KBM-7 (cell line): ENCODE measurements at places on chromosomes 1 and 21.
A peak's percentile ranks its signal among the peaks of the same experiment; 100 is the strongest.

- DNase-seq, result no peak
These were observed 440.1 kb upstream of the PTBP2 start for GRCh38 chr1:96281491-96281890.

DNA sequence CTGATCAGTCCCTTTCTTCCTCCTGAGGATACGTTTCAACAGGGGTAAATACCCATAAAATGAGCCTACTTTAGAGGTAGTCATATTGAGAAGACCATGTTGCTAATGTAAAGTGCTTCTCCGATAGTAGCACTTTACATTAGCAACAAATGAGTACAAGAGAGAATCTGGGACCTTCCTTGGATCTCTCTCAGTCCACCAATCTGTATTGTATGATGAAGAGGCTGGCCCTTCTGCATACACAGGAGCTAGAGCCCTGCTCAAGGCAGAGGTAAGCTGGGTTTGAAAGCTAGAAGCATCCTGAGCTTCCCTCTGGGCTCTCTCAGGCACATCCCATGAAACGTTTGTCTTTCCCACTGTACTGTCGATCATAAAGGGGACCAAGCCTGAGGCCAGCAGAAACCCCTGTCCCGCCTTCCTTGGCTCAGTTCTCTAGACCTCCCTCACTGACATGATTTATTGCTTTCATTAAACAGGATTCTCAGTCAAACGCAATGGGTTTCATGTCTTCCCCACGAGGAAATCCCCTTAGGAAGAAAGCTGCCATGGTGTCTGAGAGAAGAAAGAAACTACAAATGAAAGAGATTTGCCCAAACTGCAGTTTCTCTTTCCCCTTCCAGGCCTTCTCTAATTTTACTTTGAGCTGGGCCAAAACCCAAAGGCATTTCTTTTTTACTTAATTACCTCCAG, 62.8 kb upstream of the BCAR3 start:
- no peak for DNase-seq

- no peak for DNase-seq
These were observed 43.0 kb downstream of the TMCC2 start for GRCh38 chr1:205270764-205271163.

- no peak for DNase-seq
These were observed 445 bp upstream of the RGS4 start for GRCh38 chr1:163068716-163069115.

GRCh38 chr1:88302843-88303486, 381.1 kb upstream of the PKN2 start:
- peak; percentile 11 for DNase-seq

DNA sequence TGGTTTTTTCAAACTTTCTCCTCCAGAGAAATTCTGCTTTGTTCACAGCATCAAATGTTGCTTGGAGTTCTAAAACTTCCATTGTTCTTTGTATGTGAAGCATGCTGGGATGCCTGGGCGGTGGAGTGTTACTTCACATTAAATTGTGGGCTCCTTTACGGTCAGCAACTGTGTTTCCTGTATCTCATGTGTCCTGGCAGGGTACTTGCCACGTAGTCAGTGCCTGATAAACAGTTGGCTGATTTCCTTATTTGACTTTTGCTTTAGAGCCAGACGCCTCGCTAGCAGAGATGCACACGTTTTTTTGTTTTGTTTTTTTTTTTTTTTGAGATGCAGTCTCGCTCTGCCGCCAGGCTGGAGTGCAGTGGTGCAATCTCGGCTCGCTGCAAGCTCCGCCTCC, 96.7 kb downstream of the UCK2 start:
- no peak for DNase-seq

GRCh38 chr1:54651608-54652007, 10.0 kb downstream of the MROH7 start:
- DNase-seq, result no peak

DNA sequence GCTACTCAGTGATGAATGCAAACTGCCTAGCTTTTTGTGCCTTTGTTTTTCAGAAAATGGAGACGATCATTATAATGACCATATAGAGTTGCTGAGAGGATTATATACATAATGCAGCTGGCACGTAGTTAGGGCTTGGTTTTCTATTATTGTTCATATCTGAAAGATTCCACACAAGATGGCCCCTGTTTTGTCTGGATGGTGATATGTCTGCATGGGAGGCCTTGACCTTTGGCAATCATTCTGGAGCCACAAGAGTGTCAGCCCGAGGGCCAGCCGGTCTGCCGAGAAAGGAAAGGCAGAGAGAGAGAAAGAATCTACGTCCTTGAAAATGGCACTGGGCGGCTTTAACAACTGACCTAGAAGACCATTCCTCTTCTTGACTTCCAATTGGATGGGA, 5.7 kb upstream of the SH2D1B start:
- DNase-seq, result no peak

DNA sequence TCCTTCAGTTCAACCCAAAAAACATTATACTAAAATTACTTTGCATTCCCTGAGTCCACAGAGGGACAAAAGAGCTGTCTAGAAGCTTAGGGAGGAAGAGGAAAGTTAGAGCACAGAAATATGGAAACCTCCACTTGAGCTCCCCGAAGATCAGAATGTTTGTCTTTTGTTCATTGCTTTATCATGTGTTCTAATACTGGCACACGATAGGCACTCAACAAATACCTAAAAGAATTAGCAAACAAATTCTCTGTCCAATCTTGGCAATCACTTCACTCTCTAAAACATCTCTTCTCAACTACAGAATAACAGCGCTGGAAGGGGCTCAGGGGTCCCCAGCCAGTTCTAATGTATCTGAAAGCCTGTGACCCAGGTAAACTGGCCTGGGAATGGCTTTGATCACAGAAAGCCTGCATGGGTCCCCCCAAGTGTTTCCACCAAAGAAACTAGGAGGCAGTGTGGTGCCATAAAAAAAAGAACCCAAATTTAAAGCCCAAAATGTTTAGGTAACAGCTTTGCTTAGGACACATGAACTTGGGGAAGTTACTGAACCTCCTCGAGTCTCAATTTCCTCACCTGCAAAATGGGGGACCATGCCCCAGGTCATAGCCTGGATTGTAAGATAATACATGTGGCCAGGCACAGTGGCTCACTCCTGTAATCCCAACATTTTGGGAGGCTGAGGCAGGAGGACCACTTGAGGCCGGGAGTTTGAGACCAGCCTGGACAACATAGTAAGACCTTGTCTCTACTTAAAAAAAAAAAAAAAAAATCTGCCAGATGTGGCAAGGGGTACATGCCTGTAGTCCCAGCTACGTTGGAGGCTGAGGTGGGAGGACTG, 45.8 kb downstream of the SSBP3 start:
- peak; percentile 24 for DNase-seq

DNA sequence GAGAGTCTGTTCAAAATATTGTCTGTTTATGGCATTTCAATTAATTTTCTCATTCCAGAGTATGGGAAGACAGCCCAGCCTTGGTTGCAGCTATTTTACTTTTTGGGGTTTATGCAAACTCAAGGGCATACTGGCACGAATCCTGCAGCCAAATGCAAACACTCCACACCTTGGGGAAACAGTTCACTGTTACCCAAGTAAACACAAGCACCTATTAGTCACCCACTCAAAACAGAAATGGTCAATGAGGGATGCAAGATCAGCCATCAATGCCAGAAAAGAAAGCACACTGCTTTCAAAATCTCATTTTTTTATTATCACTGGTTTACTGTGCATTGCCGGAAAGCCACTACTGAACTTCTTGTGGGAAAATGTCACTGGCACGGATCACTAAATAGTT, 170.6 kb downstream of the RUNX1 start:
- no peak for DNase-seq

DNA sequence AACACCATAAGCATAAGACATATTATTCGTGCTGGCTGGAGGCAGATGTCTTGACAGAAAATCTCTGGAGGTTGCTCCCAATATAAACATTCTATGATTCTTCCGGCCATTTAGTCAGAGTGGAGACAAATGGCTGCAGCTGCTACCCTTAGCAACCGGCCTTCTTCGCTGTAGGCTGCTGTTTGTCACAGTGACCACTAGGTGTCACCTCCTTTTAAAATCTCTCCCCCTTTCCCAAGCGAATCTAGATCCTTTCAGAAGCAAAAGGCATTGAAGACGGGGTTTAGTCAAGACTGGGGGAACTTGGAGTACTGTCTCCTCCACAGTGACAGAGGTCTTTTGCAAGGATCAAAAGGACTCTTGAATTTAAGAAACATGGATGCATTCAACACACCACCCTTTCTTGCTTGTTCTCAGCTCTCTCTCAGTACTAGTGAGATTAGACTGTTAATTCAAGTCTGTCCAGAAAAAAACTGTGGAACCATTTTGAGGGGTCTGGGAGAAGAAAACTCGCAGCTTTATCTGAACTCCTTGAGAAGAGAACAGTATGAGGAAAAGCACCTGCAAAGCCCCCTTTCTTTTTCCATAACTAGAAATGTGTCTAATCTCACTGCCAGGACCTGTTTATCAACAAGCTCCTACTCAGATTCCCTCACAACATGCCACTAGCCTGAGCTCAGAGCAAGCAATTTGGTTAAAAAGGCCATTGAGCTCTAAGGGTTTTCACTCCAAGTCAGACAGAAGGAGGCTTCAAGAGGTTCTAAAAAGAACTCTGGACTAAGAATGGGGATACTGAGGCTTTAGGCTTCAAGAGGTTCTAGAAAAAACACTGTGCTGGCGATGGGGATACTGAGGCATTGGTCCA, 408.3 kb upstream of the PLXNA2 start:
- peak; percentile 74 for DNase-seq

- no peak for DNase-seq
These were observed 51.7 kb downstream of the CASZ1 start for GRCh38 chr1:10744654-10745238.

DNA sequence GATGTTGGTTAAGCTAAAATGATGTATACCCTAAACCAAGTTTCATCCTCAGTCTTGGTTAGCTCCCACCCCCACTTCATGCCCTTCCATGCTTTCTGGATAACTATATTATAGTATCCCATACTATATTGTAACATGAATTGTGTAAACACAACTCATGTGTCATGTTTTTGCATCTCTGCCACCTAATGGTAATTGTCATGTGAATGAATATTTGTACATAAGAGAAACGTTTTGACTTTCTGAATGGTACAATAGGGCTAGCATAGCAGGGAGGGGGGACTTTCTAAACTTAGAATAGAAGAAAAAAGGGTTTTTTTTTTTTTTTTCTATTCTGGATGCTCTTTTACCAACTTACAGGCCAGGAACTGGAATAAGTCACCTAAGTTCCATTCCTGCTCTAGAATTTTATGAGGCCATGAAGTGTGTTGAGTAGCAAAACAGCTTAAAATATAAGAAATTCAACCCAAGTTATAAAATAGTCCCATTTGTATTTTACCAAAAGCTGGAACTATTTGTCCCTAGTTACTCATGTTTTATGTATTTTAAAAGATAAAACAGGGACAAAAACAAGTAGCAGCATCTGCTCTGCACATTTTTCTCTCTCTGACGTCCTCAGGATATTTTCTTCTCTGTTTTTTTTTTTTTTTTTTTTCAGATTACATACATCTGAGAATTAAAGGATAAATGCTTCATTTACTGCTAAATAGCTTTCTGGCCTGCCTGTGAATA, 77.4 kb downstream of the HLX start:
- DNase-seq, result no peak

DNA sequence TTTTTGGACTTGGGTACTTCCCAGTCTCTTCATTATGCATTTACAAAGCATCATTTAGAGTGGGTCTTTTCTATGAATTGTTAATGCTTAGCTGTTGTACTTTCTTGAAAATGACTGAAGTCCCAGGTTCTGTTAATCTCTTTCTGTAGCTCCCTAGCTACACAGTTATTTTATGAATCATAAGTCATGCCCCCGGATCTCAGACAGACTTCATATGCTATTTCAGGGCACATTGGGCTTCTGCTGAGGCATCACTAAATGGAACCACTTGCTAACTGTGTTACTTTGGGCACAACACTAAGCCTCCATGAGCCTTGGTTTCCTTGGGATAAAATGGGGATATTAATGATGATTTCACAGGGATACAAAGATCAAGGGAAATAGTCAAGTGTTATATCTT, 55.5 kb upstream of the RBM15 start:
- DNase-seq, result no peak

- DNase-seq, result no peak
These were observed 155.7 kb downstream of the TNFSF18 start for GRCh38 chr1:172895050-172895460.

- DNase-seq, result no peak
These were observed 21.7 kb downstream of the ARV1 start for GRCh38 chr1:231000639-231001038.
